ENCODE measurements at places on chromosomes 13 and 19.
A peak's percentile ranks its signal among the peaks of the same experiment; 100 is the strongest.

DNA sequence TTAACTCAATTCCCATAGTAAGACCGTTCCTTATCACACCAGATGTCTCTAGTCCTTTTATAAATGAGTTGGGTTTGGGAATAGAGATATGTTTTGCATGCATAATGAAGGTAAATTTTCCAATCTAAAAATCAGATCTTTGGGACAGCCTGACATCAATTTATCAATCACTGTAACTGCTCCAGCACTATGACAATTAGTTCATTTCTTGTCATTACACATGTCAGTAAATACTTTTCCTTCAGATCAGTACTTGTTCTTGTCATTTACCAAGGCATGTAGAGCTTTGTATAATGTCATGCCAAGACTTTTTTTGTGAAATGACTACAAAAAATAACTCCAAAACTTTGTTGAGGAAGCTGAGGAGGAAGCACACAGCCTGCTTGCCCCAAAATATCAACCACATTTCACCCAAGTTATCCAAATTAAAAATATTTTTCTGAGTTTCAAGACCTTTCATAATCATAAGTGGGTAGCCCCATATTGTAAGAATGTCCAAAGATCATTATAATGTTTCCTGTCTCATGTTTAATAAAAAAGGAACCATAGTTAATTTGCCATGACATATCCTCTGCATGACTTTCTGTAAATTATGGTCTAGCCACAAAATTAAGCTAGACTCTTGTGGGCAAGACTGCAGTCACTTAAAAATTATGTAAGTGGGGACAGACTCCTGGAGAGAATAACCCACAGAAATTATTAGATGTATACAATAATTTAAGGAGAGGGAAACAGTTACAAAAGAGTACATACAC is 586.8 kb downstream of the TBC1D4 start:
- no peak for DNase-seq

- no peak for DNase-seq
Observed at GRCh38 chr13:21813844-21814243, 143.0 kb downstream of the FGF9 start.

- DNase-seq, result no peak
Observed at GRCh38 chr13:113110048-113110851, 4.7 kb downstream of the F7 start.

GRCh38 chr13:99723878-99724277 is 222.6 kb downstream of the TM9SF2 start:
- no peak for DNase-seq

GRCh38 chr13:98796798-98797197 is 44.3 kb upstream of the SLC15A1 start:
- DNase-seq, result no peak

DNA sequence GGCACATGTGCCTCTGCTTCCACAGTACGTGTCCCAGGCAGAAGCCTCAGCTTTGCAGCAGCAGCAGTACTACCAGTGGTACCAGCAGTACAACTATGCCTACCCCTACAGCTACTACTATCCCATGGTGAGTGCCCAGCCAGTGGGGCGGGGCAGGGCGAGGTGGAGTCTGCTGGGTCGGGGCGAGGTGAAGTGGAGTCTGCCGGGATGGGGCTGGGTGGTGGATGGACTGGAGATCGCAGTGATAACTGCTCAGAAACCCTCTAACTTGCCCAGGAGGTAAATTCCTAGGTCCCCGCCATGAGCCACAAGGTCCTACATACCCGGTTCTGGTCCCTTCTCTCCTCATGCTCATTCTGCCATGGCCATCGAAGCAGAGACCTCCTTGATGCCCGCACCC is 3.6 kb downstream of the LENG8 start:
- DNase-seq, result no peak

- peak; percentile 58 for DNase-seq
Observed at GRCh38 chr13:101757446-101758039, 305.1 kb downstream of the ITGBL1 start.

GRCh38 chr13:49693191-49693733 is 2.0 kb upstream of the EBPL start:
- DNase-seq, result peak; percentile 52

DNA sequence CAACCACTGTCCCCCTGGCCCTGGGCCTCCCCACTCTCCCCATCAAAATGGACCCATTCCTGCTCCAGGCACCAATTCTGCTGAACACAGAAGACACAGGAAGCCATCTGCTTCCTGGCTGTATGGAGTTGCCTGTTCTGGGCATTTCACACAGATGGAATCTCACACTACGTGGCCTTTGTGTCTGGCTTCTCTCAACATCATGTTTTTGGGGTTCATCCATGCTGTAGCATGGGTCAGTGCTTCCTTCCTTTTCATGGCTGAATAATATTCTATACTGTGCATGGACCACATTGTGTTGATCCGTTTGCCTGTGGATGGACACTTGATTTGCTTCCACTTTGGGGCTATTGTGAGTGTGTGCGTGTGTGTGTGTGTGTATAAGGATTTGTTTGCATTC is 15.0 kb upstream of the KLF2 start:
- no peak for DNase-seq

DNA sequence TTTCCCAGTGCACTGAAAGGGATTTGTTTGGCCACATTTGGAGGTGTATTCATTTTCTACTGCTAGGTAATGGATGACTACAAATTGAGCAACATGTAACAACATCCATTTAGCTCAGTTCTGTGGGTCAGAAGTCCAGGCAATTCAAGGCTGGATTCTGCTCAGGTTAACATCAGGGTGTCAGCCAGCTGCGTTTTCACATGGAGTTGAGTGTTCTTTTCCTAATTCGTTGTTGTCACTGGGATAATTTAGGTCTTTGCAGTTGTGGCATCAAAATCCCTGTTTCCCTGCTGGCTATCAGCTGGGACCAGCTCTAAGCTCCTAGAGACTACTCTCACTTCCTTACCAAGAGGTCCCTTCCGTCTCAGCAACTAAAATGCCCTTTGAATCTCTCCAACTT is 25.4 kb downstream of the MIR17HG start:
- DNase-seq, result no peak
